Activated naive CD8-positive, alpha-beta T cell treated with anti-CD3 and anti-CD28 coated beads for 36 hours (primary cell): ENCODE measurements at places on chromosomes 16 and 17.
A peak's percentile ranks its signal among the peaks of the same experiment; 100 is the strongest.

DNA sequence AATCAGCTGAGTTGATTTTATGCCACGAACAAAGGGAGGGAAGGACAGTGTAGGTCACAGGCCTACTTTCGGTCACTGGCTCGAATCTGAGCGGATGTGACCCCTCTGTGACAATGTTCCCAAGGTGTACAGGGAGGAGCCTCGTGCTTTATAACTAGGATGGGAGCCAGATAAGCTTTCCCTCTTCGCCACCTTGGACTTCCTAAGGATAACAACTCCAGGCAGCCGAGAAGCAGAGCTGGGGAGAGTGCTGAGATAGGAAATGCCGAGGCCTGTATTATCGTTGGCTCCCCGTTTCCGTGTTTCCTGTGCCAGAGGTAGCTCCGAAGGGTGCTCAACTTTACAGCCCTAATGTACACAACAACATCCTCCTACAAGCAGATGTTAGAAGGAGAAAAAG lies 217.8 kb upstream of the IRX3 start:
- DNase-seq = no peak
- H3K36me3 ChIP-seq = no peaks in the 10 kb centered on the region

GRCh38 chr17:61203671-61204131 lies 195.9 kb upstream of the TBX2 start:
- peaks cover 2% of the 10 kb centered on the region for H3K4me1 ChIP-seq
- H3K36me3 ChIP-seq = no peaks in the 10 kb centered on the region
- no peak overlapping the region for H3K4me3 ChIP-seq
- DNase-seq = no peak
- H3K27ac ChIP-seq = no peak overlapping the region

GRCh38 chr17:27553019-27553511 lies 77.9 kb upstream of the LGALS9 start:
- peaks cover 27% of the 10 kb centered on the region for H3K4me1 ChIP-seq
- no peaks in the 10 kb centered on the region for H3K27me3 ChIP-seq
- no peak overlapping the region for H3K4me3 ChIP-seq

DNA sequence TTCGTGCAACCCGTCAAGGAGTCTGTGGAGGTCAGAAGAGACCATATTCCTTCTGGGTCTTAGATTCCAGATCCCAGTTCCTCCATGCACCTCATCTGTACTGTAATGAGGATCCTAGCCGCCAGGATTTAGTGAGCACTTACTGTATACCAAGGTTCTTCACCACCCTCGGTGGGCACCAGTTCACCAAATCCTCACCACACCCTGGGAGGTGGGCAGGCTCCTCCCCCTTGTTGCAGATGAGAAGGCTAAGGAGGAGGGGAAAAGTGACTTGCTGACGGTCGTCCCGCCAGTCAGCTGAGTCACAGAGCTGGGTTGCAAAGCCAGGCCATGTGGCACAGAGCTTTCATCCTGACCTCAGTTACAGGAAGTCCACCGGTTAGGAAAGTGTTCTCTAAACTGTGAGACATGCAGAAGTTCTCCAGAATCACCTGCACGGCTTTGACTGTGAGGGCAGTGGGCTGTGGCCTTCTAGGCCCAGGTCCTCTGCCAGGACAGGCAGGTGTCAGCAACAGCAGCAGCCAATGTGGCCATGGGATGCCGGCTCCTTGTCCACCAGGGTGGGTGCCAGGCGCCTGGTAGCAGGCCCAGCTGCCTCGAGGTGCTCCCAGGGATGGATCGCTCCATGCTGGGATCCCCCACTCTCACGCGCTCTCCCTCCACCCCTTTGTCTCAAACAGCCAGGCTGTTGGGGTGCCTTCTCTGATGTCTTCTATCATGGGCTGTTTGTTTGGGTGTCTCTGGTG lies 240.3 kb upstream of the GSE1 start:
- H3K4me1 ChIP-seq = peaks cover 6% of the 10 kb centered on the region
- H3K36me3 ChIP-seq = no peaks in the 10 kb centered on the region
- peaks cover 3% of the 10 kb centered on the region for H3K27me3 ChIP-seq
- peak; percentile 44 for DNase-seq
- H3K4me3 ChIP-seq = no peak overlapping the region

GRCh38 chr17:27386206-27387075 lies 69.8 kb upstream of the KSR1 start:
- no peak overlapping the region for H3K27ac ChIP-seq
- DNase-seq = no peak
- peaks cover 5% of the 10 kb centered on the region for H3K4me1 ChIP-seq
- H3K27me3 ChIP-seq = peaks cover 14% of the 10 kb centered on the region
- no peaks in the 10 kb centered on the region for H3K36me3 ChIP-seq
- H3K4me3 ChIP-seq = no peak overlapping the region

- no peak for DNase-seq
- peaks cover 17% of the 10 kb centered on the region for H3K4me1 ChIP-seq
Observed at GRCh38 chr16:522320-523096, 5.0 kb upstream of the CAPN15 start.

DNA sequence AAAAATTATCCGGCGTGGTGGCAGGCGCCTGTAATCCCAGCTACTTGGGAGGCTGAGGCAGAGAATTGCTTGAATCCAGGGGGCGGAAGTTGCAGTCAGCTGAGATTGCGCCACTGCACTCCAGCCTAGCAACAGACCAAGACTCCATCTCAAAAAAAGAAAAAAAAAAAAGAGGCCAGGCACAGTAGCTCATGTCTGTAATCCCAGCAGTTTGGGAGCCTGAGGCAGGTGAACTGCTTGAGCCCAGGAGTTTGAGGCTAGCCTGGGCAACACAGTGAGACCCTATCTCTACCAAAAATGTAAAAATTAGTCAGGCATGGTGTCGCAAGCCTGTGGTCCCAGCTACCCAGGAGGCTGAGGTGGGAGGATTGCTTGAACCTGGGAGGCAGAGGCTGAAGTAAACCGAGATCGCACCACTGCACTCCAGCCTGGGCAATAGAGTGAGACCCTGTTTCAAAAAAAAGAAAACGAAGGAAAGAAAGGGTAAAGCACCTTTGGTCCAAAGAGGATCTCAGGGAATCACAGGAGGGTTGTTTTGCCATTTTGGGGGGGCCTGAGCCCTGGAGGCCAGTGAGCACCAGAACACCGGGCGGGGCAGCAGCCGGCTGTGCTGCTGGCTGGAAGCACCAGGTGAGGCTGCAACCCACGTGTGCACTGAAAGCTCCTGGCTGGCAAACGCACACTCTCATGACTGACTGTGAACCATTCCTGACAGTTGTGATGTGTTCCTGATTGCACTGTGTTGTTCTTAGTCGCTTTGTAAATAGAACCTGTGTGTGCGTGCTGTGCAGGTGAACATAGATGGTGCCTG lies 18.4 kb downstream of the HS3ST6 start:
- DNase-seq = no peak
- no peak overlapping the region for H3K4me3 ChIP-seq
- H3K4me1 ChIP-seq = no peaks in the 10 kb centered on the region
- no peaks in the 10 kb centered on the region for H3K36me3 ChIP-seq
- no peak overlapping the region for H3K27ac ChIP-seq

DNA sequence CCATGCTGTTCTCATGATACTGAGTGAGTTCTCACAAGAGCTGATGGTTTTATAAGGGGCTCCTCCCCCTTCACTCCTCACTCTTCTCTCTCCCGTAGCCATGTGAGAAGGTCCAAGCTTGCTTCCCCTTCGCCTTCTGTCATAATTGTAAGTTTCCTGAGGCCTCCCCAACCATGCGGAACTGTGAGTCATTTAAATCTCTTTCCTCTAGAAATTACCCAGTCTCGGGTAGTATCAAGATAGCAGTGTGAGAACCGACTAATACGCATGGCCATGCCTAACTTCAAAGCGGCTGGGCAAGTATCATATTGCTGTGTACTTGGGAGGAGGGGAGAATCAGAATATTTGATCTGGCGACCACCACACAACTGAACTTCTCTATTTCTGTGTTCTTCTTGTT lies 88.3 kb downstream of the PRKCB start:
- peaks cover 48% of the 10 kb centered on the region for H3K36me3 ChIP-seq
- no peak for DNase-seq
- H3K27ac ChIP-seq = peak overlapping the region; percentile 47
- H3K4me3 ChIP-seq = no peak overlapping the region

DNA sequence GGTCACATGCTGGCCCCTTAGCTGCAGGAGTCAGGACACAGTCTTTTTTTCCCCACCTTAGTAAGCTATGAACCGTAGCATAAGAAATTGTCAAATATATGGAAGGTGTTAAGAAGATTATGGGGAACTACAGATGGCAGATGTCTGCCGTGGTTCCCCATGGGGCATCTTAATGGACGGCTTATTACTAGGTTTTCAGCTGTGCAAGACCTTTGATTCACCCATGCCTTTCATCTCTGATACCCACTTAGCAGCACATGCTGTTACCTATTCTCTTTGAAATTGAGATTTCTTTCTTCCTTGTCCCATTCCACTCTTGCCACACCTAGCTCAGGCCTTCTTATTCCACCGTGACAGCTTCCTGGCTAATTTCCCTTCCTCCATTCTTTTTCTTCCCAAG lies 70.7 kb downstream of the RPTOR start:
- no peak for DNase-seq
- H3K4me1 ChIP-seq = peaks cover 48% of the 10 kb centered on the region
- H3K4me3 ChIP-seq = no peak overlapping the region
- peaks cover 10% of the 10 kb centered on the region for H3K36me3 ChIP-seq
- H3K27ac ChIP-seq = peak overlapping the region; percentile 50

DNA sequence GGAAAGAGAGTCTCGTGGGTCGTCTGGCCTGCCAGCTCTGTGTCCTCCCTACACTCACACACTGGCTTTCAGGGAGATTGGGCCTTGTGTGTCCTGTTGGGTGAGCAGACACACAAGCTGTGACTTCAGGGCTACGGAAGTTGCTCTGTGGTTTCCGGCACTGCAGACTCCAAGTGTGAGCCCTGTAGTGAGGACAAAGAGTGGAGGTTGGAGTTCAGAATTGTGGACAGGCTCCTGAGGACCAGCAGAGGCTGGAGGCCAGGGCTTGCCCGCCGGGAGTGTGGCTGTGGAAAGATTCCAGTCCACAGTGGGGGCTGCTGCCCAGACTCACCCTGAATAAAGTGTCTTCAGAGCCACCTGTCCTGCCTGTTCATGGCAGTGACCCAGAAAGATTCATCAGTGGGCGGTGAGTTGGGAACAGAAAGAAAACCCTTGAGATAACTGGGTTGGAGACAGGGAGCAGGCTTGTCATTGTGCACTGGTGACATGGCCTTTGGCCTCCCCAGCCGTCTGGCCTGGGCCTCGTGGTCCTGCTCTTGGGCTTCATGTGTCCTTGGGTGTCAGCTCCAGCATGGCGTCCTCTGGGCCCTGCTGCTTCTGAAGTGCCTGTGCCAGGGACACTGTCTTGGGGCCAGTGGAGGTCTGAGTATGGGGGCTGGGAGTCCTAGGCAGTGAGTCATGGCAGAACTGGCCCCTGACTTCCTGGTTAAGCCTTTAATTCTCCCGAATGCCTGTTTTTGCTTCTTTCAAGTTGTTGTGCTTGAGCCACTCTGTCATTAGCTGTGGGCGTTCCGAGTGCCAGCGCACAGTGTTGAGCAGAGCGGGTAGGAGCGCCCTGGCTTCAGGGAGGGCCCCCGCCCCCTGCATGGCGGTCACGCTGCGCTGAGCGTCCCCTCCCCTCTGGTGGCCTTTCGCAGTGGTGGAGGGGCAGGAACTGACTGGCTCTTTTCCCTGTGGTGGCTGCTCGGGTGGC lies 19.9 kb upstream of the ZNF750 start:
- H3K27me3 ChIP-seq = no peaks in the 10 kb centered on the region
- H3K4me3 ChIP-seq = peak overlapping the region; percentile 70
- DNase-seq = peak; percentile 61
- H3K36me3 ChIP-seq = peaks cover 10% of the 10 kb centered on the region
- H3K4me1 ChIP-seq = peaks cover 52% of the 10 kb centered on the region

DNA sequence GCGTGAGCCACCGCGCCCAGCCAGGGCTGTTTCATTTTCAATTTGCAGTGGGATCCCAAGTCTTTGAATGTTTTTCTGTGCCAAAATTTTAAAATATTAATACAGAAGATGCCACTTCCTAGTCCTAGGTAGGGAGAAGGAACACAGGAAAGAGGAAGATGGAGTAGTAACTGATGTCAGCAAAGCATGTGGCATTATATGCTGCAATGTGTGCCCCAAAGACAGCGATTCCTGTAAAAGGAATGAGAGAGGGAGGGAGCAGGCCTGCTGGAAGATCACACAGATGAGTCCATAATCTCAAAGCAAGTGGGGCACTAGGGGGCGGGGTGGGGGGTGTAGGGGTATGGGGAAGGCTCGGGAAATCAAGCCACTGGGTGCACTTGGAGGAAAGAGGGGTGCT lies 23.4 kb upstream of the SSTR2 start:
- H3K4me3 ChIP-seq = no peak overlapping the region
- H3K4me1 ChIP-seq = peaks cover 14% of the 10 kb centered on the region
- H3K27ac ChIP-seq = no peak overlapping the region

- no peak for DNase-seq
- peaks cover 43% of the 10 kb centered on the region for H3K27me3 ChIP-seq
- no peak overlapping the region for H3K27ac ChIP-seq
- H3K4me3 ChIP-seq = no peak overlapping the region
Observed at GRCh38 chr17:43741636-43742035, 17.0 kb downstream of the SOST start.

GRCh38 chr17:48002266-48002915 lies 31.5 kb downstream of the CDK5RAP3 start:
- H3K36me3 ChIP-seq = no peaks in the 10 kb centered on the region
- H3K4me1 ChIP-seq = peaks cover 2% of the 10 kb centered on the region
- H3K27me3 ChIP-seq = peaks cover 21% of the 10 kb centered on the region
- no peak overlapping the region for H3K27ac ChIP-seq
- no peak for DNase-seq
- H3K4me3 ChIP-seq = no peak overlapping the region

GRCh38 chr17:78241277-78242023 lies 10.0 kb downstream of the TMEM235 start:
- no peaks in the 10 kb centered on the region for H3K36me3 ChIP-seq
- no peak overlapping the region for H3K4me3 ChIP-seq
- DNase-seq = no peak
- no peaks in the 10 kb centered on the region for H3K27me3 ChIP-seq
- peaks cover 3% of the 10 kb centered on the region for H3K4me1 ChIP-seq

GRCh38 chr16:976389-976931 lies 5.1 kb upstream of the SOX8 start:
- H3K27ac ChIP-seq = no peak overlapping the region
- H3K27me3 ChIP-seq = peaks cover 3% of the 10 kb centered on the region
- H3K36me3 ChIP-seq = no peaks in the 10 kb centered on the region
- DNase-seq = peak; percentile 50
- H3K4me3 ChIP-seq = no peak overlapping the region

DNA sequence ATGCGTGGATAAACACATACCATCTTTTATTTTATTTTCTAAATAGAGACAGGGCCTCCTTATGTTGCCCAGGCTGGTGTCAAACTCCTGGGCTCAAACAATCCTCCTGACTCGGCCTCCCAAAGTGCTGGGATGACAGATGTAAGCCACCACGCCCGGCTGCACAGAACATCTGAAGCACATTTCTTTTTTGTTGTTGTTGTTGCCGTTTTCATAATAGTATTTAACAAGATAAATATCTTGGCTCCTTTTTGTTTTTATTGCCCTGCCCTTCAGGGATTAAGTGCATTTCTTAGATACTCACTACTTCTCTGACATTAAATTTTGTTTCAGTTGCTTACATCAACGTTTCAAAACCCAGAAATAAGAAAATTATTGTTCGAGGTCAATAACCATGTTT lies 37.4 kb downstream of the ANKRD11 start:
- no peaks in the 10 kb centered on the region for H3K27me3 ChIP-seq
- H3K27ac ChIP-seq = no peak overlapping the region
- peaks cover 13% of the 10 kb centered on the region for H3K36me3 ChIP-seq
